ENCODE measurements at places on chromosomes 6 and 20. TPM values are rescaled to one million over a fixed set of nuclear protein-coding genes. Genes with fewer than 3 reads are reported as not detected.

The HTR1E gene
- not detected for total RNA-seq

The PGC gene
- total RNA-seq: not detected

The NOX3 gene
- not detected for total RNA-seq

The NR2E1 gene
- not detected for total RNA-seq

The SEMG1 gene
- total RNA-seq: not detected

The LST1 gene
- not detected for total RNA-seq

The CLPSL2 gene
- total RNA-seq: not detected

The COL11A2 gene
- 0.37 TPM for total RNA-seq

The EYA2 gene
- not detected for total RNA-seq

The ESR1 gene
- total RNA-seq: under 0.01 TPM

The UBE2V1 gene
- total RNA-seq: 35.6 TPM

The PLCB4 gene
- total RNA-seq: 2.7 TPM

The IL17A gene
- total RNA-seq: not detected

The ZNF343 gene
- 14.3 TPM for total RNA-seq
